ENCODE measurements at places on chromosomes 11 and 22.

GRCh38 chr11:120130991-120131760 is 6.7 kb downstream of the TRIM29 start:
- no peak for DNase-seq

GRCh38 chr11:102204174-102204573 is 93.9 kb downstream of the YAP1 start:
- no peak for DNase-seq

GRCh38 chr22:39725351-39726035 is 154.9 kb downstream of the CACNA1I start:
- no peak for DNase-seq

DNA sequence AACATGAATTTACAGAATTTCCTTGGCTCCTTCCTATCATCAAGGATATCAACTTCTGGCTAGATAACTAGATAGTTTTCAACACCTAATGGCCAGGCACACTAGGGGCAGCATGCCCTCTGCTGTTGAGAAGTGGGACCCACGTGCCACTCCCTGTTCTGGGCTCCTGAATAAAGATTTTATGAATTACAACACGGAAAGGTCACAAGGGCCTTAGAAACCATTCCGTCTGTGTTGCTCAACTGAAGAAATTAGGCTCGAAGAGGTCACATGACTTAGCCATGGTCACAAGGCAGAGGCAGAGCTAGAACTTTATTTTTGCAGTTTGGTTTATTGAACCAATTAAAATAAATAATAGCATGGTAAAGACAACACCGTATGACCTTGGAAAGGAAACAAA is 36.0 kb downstream of the PRCP start:
- DNase-seq: no peak

- DNase-seq: no peak
Measured at GRCh38 chr11:2135018-2135569, 4.1 kb downstream of the IGF2 start.

- DNase-seq: no peak
Measured at GRCh38 chr22:24028533-24028932, 17.4 kb downstream of the CABIN1 start.

GRCh38 chr11:17596711-17597110 is 49.7 kb downstream of the OTOG start:
- no peak for DNase-seq

GRCh38 chr11:102017026-102017425 is 30.2 kb upstream of the CFAP300 start:
- DNase-seq: no peak

Measured in cortex of kidney (tissue), 1 donor.